ENCODE measurements at places on chromosomes 4 and X. TPM values are rescaled to one million over a fixed set of nuclear protein-coding genes. Genes with fewer than 3 reads are reported as not detected.

- DNase-seq = no peak
Observed at GRCh38 chr4:53951414-53951813, 113.0 kb downstream of the CHIC2 start.

GRCh38 chr4:70838204-70838603 is 1.5 kb downstream of the GRSF1 start:
- DNase-seq = no peak

GRCh38 chr4:182812916-182813315 is 104.3 kb downstream of the DCTD start:
- no peak for DNase-seq

DNA sequence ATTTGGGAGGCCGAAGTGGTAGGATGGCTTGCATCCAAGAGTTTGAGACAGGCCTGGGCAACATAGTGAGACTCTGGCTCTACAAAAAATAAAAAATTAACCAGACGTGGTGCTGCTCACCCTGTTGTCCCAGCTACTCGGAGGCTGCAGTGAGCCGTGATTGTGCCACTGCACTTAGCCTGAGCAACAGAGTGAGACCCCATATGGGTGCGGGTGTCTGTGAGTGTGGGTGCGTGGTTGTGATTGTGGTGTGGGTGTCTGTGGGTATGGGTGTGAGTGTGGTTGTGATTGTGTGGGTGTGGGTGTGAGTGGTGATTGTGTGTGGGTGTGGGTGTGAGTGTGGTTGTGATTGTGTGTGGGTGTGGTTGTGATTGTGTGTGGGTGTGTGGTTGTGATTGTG is 114.6 kb downstream of the UBE2K start:
- DNase-seq = no peak

- DNase-seq = no peak
Observed at GRCh38 chr4:153156263-153156662, 48.0 kb upstream of the TRIM2 start.

DNA sequence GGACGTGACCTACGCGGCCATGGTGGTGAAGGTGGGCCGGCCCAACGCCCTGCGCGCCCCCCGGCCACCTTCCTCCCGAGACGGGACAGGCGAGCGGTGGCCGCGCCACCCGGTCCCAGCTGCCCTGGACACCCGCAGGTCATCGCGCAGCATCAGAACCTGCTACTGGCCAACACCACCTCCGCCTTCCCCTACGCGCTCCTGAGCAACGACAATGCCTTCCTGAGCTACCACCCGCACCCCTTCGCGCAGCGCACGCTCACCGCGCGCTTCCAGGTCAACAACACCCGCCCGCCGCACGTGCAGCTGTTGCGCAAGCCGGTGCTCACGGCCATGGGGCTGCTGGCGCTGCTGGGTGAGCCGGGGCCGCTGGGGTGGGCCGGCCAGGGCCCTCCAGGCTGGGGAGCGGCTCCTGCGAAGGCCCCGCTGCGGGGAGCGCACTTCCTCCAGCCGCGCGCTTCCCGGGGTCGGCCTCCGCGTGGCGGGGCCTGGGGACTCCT is 9.0 kb upstream of the SLC26A1 start:
- DNase-seq = no peak

GRCh38 chrX:22538580-22538979 is 265.9 kb downstream of the CBLL2 start:
- no peak for DNase-seq

- no peak for DNase-seq
Observed at GRCh38 chrX:71671043-71671780, 3.9 kb downstream of the LOC101059915 start.

GRCh38 chr4:61440321-61440720 is 240.2 kb downstream of the ADGRL3 start:
- no peak for DNase-seq

POF1B gene
- 28.1 TPM for total RNA-seq

DCAF8L2 gene
- total RNA-seq = not detected

NRK gene
- total RNA-seq = 0.39 TPM

AMTN gene
- total RNA-seq = not detected

All from right atrium auricular region (tissue), 2 donors.